ENCODE measurements at places on chromosomes 3 and 15.

- DNase-seq = no peak
These were observed 311.3 kb upstream of the SLCO3A1 start for GRCh38 chr15:91542226-91542625.

DNA sequence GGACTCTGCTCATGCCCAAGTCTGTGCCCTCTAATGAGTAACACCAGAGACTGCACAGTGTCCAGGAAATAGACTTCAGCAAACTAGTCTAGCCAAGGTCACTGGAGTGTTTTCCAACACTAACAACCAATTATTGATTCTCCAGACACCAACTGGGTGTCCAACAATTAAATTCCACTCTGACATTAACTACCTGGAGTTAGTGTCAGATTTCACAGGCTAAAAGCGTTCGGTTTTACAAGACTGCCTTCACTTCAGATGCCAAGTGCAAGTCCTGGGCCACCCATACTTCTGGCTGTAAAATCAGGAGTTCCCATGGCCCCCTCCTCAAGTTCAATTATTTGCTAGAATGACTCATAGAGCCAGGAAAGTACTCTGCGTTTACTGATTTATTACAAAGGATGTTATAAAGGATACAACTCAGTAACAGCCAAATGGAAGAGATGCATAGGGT is 20.8 kb upstream of the CFAP161 start:
- DNase-seq = no peak

GRCh38 chr3:124780356-124780755 is 50.1 kb downstream of the UMPS start:
- DNase-seq = no peak

DNA sequence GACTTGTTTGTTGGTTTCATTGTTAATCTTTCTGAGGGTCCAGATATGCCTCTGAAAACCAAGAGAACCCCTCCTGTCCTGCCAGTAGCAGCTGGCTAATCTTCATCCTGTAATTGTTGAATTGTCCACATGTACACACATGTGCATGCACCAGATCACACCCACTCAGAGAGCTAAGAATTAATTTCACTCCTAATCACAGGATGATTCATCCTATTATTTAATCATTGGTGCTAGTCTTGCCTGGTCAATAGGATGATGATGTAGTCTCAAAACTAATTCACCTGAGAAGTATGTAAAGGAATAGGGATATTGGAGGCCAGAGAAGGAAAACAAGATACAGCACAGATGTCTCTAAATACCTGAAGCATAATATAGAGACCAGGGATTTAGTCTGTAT is 7.8 kb upstream of the AHSG start:
- no peak for DNase-seq

- DNase-seq = no peak
These were observed 96.3 kb downstream of the ZNF385D start for GRCh38 chr3:21654662-21655061.

GRCh38 chr15:32908135-32908801 is 190.5 kb downstream of the GREM1 start:
- peak; percentile 72 for DNase-seq
